ENCODE measurements at places on chromosomes 11 and 22.

GRCh38 chr11:72274435-72274834 is 30.5 kb upstream of the PHOX2A start:
- no peak for DNase-seq

GRCh38 chr22:37428649-37429586 is 1.6 kb upstream of the ELFN2 start:
- DNase-seq: no peak

GRCh38 chr22:47005506-47006408 is 243.3 kb downstream of the TBC1D22A start:
- no peak for DNase-seq

- DNase-seq: no peak
These were observed 42.7 kb downstream of the SGSM1 start for GRCh38 chr22:24848559-24849168.

GRCh38 chr11:106216281-106216680 is 138.8 kb downstream of the AASDHPPT start:
- DNase-seq: no peak

DNA sequence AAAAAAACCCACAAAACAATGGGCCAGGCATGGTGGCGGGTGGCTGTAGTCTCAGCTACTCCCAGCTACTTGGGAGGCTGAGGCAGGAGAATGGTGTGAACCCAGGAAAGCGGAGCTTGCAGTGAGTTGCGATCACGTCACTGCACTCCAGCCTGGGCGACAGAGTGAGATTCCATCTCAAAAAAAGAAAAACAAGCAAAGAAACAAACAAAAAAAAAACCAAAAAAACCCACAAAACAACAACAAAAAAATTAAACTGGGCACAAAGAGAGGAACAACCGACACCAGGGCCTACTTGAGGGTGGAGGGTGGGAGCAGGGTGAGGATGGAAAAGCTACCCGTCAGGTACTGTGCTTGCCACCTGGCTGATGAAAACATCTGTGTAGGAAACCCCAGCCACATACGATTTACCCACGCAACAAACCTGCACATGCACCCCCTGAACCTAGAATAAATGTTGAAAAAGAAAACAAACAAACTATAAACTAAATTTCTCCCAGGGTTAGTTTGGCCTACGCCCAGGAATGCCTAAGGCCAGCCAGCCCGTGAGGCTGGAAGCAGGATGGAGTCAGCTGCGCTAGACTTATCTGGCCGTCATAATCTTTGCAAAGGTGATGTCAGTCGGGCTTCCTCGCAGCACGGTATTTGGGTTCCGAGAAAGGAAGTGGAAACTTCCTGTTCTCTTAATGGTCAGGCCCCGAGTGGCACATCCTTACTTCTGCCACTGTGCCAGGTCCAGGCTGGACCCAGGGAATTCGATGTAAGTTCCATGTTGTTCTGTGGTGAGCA is 21.9 kb upstream of the CYB5R3 start:
- DNase-seq: no peak
